ENCODE measurements at places on chromosomes 1 and 21.

DNA sequence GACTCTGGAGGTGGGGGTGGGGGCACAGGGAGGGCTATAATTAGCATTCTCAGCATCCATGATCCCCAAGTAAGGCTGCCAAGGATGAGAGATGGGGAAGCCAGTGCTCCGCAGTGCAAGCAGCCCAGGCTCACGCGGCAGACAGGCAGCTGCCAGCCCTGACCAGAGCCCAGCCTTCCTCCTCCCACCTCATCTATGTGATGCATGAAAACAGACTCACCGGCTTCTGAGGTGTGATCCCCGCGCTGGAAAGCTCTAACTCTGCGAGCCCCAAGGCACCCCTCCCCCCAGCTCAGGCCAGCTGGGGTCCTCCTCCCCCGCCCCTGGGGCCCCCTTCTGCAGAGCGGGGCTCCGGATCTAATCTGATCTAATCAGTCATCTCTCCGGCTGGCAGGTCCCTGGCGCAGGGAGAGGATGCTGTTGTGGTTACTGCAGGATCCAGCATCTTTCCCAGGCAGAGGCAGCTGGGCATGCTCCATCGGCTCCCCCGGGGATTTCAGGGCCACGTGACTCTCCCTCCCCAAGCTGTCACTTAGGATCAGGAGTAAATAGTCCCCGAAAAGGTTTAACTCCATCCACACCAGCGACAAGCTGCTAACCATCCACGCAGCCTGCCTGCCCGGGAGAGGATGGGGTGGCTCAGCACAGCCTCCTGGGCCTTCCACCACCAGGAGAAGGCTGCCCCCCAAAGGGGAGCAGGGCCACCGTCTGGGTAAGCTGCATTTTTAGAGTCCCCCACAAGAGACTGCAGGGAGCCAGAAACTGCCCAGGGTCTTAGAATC is at the start of gene PLEKHA6:
Gene PLEKHA6, minus strand, starts transcription at position 456 of the 782 bp plus-strand sequence. CDS start 86,202 bp downstream, outside the sequence.
- peak; percentile 79 for DNase-seq

DNA sequence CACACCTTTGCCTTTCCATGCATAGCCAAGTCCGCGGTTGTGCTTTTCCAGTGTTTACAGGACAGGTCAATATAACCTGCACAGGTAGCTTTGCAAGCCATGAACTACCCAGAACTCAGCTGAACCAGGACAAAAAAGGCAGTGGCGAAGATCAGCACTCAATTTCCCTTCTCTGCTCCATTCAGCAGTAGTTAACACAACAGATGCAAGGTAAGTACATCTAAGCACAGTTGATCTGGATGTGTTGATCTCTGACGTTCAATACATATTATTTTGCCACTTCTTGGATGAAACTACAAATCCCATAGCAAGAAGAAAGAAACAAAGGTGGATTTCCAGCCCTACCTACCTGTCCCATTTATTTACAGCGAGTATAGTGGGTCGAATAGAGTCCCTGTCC is 146.6 kb upstream of the KRTAP19-8 start:
- no peak for DNase-seq

- DNase-seq, result peak; percentile 34
Measured at GRCh38 chr1:17075470-17076255, 21.8 kb upstream of the SDHB start.

DNA sequence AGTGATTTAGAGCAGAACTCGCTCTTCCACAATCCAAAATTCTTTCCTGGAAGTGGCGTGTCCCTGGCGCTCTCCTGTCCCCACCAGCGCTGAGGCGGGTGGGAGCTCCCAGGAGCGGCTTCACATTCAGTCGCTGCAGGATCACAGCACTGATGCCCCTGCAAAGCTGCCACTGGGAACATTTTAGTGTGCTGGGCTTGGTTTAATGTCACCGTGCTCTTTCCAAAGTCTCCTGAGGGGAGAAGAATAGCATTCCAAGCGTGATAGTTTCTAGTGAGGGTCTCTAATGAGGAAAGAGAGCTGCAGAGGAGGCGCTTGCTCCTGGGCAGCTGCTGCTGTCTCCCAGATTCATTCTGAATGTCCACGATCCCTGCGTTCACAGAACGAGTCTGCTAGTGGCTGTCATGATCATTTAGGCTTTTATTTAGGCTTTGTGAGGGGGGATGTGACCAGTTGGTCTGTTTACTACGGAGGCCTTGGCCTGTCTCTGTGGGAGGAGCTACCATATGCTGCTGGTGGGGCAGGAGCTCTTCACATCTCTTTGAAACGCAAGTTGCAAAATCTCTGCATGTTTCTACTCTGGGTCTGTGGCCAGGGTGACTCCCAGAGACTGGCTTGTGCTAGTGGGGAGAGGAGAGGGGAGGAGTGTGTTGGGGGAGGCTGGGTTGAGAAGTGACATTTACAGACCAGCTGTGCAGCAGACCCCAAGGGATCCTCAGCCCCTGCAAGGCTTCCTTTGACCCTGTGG is 23.4 kb downstream of the OLFML3 start:
- DNase-seq, result no peak

- DNase-seq, result no peak
Measured at GRCh38 chr1:26496861-26497260, 24.6 kb downstream of the HMGN2 start.

DNA sequence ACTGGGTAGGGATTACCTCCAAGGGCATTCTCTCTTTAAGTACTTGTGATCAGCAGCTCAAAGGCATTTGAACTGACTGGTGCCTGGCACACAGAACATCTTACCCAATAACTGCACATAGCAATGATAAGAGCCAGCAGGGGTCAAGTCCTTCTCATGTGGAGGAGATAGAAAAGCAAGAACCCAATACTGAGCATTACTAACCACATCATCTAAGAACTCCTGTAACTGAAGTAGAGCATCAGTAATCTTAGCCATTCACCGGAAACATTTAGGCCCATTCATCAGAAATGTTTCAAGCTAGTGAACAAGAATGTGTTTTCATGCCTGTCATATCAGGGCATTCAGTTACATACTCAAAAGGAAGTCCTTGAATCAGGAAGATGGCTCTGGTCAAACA is 33.6 kb upstream of the THEM4 start:
- DNase-seq, result no peak

GRCh38 chr1:204108312-204109141 is 35.6 kb downstream of the SOX13 start:
- DNase-seq, result no peak

Measured in M059J (cell line).